A172 (cell line): ENCODE measurements at places on chromosomes 5 and 9.

GRCh38 chr9:28528049-28528448 is 954.8 kb upstream of the C9orf72 start:
- DNase-seq: no peak

DNA sequence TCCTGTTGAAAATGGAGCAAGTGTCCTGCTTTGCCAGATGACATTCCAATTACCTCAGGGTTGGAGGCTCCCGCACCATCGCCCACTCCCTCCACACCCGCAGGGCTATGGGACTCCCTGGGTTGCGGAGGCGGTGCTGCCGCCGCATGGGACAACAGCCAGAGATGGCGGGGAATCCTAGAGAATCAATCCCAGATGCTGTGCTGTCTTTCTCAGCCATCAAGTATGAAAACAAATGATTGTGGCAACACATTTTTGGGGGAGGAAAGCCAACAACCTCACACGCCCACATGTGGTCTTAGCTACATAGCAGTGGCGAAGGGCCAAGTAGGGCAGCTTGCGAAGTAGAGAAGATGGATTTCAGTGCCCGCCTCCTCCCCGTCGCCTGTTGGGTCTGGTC is 46.7 kb downstream of the IL31RA start:
- DNase-seq: peak; percentile 58

DNA sequence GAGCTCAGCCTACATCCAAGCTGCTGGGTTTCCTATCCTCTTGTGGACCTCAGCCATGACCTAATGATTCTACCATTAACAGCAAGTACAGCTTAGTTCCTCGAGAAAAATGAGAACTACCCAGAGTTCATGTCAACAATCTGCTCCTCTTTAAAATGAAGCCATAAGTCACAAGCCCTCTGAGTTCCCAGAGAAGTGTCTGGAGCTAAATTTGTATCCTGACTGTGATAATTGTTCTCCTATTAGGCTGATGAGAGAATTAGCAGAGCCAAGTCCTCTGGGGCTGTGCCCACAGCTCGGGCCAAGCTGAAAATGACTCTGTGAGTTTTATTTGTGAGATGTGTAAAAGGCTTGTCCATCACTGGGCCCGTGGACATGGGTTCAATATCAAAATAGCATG is 145.1 kb upstream of the SMIM23 start:
- DNase-seq: no peak

- DNase-seq: no peak
These were observed 101.2 kb upstream of the PANK3 start for GRCh38 chr5:168680395-168680794.

DNA sequence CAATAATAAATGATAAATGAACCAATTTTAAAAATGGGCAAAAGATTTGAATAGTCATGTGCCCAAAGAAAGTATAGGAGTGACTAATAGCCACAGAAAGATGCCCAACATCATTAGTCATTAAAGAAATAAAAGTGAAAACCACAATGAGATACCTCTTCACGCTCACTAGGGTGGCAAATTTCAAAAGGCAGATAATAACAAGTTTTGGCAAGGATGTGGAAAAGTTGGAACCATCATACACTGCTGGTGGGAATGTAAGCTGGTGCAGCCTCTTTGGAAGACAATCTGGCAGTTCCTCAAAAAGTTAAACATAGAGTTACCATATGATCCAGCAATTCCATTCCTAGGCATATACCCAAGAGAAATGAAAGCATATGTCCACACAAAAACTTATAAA is 1819.8 kb downstream of the MAT2B start:
- peak; percentile 74 for DNase-seq

- DNase-seq: peak; percentile 89
These were observed 28.5 kb downstream of the GLRA1 start for GRCh38 chr5:151896031-151896691.

DNA sequence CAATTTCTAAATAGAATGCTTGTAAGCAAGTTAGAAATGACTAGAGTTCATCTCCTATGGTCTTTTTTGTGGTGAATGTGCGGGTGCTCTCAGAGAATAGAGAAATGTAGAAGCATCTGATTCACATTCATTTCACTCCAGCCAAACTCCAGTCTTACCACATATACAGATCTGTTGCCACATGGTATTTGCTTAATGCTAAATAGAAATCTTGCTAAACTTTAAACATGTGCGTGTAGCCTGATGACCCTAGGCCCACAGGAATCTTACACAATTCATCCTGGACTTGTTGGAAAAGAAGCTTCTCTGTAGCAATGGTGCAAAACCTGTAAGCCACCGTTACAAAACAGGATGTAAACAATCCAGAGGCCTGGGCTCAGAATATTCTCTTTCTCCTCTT is 135.2 kb downstream of the PCSK1 start:
- DNase-seq: no peak

DNA sequence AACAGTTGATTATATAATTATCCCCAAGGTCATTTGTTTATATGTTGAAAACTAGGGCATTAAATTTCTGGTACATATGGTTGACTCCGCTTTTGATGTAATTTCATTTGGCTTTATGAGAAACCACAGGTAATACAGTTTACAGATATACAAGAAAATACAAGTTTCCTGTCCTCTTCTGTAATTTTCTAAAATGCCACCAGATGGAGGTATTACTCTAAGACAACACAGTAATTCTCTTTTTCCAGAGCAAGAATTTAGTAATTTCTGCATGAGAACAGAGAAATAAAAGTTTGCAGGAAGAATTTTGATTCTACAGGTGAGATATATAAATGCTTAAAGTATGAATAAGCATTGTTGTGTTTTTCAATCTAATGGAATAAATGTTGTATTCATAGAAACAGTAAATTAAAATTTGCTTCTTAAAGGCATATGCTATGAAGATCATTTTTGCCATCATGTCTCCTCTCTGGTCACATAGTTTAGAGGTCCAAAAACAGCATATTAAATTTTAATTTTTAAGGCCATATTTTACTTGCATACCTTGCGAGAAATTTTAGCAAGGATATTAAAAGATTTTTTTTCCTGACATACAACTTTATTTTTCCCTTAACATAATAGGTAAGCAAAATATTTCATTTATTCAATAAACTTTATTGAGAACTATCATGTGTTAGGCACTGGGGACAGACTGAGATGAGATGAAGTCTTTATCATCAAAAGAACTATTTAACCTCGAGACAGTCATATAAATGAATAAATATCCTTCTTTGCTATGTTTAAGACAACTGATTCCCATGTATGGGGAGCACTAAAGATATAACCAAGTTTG is 22.7 kb downstream of the CHD1 start:
- DNase-seq: peak; percentile 55

DNA sequence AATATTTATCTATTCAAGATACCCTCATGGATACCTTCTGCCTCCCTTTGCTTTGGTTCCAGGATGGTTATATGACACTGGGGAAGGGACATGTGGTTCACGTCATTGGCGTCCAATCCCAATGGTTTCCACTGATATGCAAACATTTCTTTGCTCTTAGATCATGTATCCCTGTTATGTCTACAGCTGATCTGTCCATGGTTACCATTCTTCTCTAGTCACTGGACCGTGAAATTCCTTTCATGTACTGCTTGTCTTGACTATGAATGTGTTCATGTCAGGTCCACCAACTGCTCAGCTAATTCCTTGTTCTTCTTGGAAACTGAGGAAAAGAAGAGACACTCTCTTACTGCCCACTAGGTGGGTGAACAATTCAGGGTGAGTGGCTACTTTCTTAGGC is 391.1 kb upstream of the ZNF608 start:
- DNase-seq: no peak

DNA sequence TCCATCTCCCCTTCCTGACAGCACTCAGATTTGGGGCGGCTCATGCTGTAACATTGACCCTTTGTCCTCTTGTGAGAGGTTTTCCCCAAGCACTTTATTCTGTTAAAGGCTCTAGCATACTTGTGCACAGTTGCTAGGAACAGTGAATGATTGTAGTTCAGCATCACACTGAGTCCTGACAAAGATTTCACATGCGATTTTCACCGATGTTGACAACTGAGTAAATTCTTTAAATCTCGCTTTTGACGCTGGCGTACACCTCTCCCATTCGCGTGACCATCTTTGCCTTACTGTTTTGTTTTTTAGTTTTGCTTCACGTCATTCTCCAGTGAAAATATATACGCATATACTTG is 780 bp downstream of the CDC37L1 start:
- no peak for DNase-seq

GRCh38 chr9:86757382-86757720 is 190.0 kb downstream of the GAS1 start:
- DNase-seq: no peak

- DNase-seq: peak; percentile 41
These were observed 152.0 kb downstream of the PRR16 start for GRCh38 chr5:120615967-120616645.

DNA sequence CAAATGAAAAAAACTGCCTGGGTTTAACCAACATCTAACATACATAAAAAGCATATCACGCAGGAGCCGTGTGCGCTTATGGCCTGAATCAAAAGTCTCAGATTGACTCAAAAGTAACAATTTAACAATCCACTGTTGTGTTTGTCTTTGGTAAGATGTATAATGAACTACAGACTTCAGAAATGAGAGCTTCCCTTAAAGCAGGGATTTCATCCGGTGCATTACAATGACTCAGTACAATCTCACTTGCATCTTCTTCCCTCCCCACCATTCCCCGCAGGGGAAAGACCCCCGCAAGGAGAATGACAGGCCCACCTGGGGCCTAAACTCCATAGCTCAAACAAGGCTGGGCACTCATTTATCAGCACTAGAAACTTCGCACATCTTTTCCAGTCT is 1.4 kb downstream of the ZFR start:
- DNase-seq: no peak
